ENCODE measurements at places on chromosomes 5 and 9.

DNA sequence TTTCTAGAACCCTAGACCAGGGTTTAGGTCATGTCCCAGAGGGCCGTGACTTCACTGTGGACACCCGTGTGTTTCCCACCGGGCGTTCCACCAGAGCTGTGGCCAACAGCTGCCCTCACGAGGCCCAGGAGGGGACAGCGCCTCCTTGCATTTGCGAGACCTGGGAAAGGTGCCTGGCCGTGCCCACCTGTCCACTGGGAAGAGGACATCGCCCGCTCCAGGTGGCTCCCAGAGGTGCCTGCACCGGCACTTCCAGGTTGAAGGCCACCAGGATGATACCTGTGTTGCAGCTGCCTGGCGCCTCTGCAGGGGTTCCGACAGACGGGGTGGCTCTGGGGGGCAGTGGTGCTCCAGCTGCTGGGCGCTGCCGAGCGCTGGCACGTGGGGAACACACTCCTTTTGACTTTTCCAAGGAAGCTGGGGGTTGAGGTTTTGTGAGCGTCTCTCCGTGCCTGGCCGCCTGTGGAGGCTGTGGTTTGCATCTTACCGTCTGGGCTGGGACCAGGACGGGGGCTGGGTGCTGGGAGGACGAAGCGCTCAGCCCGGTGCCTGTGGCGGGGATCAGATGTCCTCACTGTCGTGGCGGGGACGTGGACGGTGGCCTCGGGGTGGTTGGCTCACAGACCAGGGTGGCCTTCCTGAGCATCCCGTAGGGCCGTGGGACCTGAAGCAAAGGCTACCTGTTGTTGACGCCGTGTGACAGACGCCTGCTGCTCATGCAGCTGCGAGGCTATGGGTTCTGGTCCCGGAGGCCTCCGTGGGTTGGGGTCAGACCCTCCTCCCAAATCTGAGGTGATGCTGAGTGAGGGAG is 19.2 kb downstream of the NKD2 start:
- DNase-seq = no peak

DNA sequence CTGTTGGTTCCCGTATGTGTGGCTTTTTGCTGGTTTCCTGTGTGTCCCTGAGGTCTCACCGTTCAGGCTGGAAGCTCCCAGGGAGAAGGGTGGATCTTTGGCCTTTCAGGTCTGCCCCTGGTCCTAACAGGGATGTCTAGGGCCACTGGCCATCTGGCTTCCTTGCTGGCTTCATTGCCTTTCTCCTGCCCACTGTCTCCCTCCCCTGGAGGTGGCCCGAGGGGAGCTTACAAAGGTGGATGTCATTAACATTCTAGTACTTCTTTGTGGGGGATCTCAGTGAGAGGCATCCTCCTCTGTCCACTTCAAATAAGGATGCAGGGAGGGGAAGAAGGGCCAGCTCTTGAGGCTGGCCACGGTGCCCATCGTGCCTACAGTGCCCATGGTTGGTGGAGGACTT is 35.2 kb downstream of the HMCN2 start:
- no peak for DNase-seq

DNA sequence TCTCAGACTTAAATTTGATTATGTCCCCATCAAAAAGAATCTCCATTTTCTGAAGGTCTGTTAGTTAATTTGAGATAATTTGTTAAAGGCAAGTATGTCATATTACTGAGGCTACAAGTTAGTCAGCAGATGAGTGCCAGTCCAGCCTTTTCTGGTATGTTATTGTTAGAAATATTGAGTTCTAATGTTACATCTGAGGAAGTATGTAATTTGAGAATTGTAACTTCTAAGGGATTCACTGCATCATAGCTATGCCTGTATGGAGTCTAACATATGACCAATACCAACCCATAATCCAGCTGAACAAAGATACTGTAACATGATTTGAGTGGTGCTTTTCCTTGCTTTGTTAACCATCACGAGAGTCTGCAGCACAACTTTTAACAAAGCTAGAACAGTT is 13.9 kb downstream of the SLC23A1 start:
- DNase-seq = no peak

- DNase-seq = no peak
Observed at GRCh38 chr9:7676609-7677156, 122.9 kb downstream of the DMAC1 start.

GRCh38 chr9:3733039-3733408 is 207.2 kb upstream of the RFX3 start:
- no peak for DNase-seq

GRCh38 chr5:111255169-111255568 is 31.0 kb downstream of the CAMK4 start:
- no peak for DNase-seq

DNA sequence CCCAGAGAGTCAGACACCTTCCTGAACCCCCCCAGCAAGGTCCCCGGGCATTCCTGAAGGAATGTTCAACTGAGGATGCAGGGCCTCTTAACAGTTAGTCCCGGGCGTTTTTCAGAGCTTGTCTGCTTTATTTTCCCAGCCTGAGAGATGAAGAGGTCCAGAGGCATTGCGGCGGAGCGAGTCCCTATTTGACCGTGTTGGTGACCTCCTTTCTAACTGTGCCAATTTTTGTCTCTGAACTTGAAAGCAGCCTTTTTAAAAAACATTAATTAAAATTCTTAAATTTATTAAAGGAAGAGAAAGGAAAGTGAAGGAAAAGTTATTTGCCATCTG is 433 bp upstream of the PTAR1 start:
- DNase-seq = no peak

- no peak for DNase-seq
Observed at GRCh38 chr9:4883326-4883873, 90.7 kb downstream of the RCL1 start.

- no peak for DNase-seq
Observed at GRCh38 chr9:133058550-133059320, 3.0 kb upstream of the CEL start.

DNA sequence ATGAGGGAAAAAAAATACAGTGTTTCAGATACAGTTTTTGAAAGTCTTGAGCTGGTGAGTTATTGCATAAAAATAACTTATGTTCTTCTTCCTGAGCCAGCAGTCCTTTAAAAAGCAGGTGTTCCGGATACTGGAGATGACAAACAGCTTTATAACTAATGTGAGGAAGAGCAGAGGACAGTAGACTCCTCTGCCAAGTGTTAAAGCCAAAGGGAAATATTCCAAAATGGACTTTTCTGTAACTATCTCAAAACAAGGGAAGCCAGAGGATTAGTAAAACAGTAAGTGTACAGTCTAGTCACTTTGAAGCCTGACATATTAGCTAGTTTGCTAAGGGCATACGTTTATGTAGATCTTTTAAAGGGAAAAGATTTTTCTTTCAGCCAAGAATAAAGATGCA is 11.0 kb upstream of the SNCAIP start:
- DNase-seq = no peak

- DNase-seq = no peak
Observed at GRCh38 chr5:61993295-61993927, 312.6 kb upstream of the KIF2A start.

DNA sequence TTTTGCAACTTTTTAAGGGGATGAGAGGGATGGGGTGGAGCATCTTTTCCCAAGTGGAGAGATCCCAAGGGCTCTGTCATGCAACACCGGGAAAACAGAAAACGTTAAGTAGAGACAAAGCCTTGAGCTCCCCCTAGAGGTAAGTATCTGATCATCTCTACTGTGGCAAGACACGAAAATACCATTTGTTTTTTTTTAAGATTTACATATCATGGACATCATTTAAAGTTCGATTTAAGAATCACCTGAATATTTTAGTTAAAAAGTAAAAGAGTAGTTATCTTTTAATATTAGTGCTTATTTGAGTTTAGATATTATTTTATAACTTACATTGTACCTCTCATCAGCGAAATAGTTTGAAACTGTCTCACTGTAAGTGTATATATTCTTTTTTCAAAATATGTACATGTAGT is 200.4 kb downstream of the LRRC70 start:
- no peak for DNase-seq

DNA sequence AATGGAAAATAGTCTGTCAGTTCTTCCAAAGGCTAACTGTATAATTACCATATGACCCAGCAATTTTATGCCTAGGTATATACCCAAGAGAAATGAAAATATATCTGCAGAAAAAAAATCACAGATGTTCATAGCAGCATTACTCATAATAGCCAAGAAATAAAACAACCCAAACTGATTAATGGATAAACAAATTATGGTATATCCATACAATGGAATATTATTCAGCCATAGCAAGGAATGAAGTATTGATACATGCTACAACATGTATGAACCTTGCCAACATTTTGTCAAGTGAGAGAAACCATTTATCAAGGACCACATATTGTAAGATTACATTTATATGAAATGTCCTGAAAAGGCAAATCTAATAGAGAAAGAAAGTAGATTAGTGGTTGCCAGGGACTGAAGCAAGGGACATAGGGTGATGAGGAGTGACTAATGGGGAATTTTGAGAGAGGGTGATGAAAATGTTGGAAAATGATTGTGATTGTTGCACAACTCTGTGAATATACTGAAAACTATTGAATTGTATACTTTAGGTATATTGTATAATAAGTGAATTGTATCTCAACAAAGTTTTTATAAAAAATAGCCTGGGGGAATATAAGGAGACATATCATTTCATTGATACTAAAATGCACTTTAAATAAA is 114.4 kb downstream of the PBX3 start:
- no peak for DNase-seq

- no peak for DNase-seq
Observed at GRCh38 chr5:132788508-132788907, 11.5 kb upstream of the SEPTIN8 start.

GRCh38 chr5:93586736-93587596 is 3.9 kb downstream of the NR2F1 start:
- DNase-seq = no peak

DNA sequence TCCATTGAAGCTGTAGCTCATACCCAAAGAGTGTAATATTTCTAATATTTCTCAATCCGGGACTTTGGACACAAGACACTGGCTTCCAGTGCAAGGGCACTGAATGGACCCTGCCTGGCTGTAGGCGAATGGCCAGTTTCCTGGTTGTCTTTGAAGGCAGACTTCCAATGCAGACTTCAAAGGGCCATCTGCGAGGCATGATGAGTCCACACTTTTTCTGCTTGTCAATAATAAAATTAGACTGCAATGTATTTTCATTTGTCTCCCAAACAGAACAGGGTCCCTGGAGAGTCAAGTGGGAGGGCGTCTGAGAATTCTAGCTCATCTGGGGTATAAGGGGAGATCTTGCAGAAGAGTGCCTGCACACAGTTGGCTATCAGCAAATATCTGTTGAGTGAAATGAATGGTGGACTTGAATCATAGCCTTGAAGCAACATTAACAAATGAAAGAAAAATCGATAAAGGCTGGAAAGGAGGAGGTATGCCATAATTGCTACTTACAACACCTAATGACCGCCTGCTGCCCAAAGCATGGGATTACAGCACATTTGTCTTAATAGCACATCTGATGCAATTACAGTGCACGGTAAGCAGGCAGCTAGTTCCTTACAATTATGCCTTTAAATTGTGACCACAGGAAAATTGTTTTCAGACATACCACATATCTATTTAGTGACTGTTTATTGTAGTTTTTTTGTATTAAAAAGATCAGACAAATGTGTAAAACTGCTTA is 137.5 kb downstream of the ARHGEF28 start:
- no peak for DNase-seq

DNA sequence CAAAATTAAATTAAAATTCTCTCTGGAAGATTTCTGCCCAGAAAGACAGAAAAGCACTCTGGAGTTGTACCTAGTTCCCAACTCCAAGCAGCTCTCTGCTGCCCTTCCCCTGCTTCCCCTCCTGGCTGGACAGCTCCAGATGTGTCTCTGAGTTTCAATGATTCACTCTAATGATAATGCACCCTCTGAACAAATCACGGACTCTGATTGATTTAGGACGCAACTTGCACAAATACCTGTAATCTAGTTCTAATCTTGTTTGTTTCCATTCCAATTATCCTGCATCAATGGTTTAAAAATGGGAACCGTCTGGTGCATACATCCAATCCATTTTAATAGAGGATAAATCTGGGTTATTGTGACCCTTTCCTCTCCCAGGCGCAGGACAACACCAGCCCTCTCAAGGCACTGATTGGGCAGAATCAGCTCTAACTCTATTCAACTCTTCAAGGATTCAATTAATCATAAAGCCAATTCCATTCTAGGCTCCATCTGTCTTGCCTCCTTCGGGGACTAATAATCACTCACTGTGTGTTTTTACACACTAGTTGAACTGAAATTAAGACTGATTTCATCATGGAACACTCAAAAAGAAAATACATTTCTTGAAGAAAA is 111.2 kb upstream of the LRRTM2 start:
- DNase-seq = no peak

DNA sequence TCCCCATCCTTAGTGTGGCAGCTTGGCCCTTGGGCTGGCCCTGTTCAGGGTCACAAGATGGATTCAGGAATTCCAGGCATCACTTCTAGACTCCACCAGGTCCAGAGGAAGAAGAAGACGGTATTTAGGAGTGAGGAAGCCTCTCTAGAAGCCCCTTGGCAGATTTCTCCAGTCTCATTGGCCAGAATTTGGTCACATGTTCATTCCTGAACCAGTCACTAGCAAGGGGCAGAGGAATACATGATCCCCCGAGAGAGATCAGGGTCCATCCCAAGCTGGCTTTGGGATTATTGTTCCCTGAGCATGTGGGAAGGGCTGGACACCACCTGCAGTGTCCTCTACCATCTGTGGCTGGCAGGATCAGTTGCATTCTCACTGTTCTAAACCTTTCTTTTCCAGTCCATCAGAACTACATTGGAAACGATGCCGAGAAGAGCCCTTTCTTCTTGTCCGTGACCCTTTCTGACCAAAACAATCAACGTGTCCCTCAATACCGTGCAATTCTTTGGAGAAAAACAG is 48.5 kb downstream of the GARNL3 start:
- no peak for DNase-seq

GRCh38 chr9:101087426-101087825 is 58.9 kb downstream of the PLPPR1 start:
- DNase-seq = no peak

DNA sequence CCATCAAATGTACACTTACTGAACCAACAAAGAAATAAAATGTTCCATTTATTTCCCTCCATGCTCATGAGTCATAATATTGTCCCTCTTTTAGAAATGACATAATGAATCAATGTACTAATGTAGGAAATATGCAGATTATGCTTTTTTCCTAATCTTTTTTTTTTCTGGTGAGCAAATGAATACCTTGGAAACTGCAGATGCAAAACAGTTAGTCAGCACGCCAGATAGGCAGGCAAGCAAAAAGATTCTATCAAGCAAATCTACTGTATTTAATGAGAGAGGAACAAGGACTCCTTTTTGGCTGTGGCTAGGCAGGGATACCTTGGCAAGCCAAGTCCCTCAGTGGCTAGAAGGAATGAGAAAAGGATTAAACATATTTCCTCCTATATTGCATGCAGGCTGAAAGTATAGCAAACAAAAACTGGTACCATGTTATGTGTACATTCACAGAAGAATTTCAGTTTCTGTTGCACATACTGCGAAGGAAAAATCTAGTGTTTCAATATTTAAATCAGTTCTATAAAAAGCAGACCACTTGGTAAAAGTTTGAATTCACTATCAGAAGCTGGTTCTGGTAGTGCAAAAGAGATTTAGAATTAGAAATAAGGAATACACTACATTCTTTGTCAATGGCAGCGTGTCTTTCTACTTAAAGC is 605.4 kb downstream of the TLE1 start:
- DNase-seq = no peak

- no peak for DNase-seq
Observed at GRCh38 chr9:90029386-90029785, 424.6 kb downstream of the GADD45G start.

Data from activated CD8-positive, alpha-beta memory T cell treated with anti-CD3 and anti-CD28 coated beads for 1 hour (primary cell).